ENCODE measurements at places on chromosomes 2 and 18.
A peak's percentile ranks its signal among the peaks of the same experiment; 100 is the strongest.

- DNase-seq = no peak
These were observed 173.8 kb downstream of the TMEM18 start for GRCh38 chr2:503288-503999.

GRCh38 chr2:46388881-46389280 lies 90.5 kb upstream of the TMEM247 start:
- DNase-seq = no peak

DNA sequence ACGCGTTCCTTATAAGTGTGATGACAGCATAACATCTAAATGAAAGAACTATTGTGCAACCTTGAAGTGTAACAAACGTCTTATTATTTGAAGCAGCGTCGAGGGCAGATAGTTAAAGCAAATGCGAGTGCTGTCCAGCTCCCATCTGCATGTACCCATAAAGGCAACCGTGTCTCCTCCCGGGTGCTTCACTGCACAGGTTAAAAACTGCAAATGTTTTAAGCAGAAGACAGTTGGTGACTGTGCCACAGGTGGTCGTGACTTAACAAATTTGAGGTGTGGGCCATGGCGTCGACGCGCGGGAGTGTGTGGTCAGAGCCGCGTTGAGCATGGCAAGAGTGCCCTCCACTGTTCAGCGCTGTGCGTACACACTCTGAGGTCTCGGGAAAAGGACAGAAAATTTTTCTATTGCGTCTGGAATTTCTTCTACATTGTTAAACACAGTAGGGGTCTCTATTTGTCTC lies 6.4 kb downstream of the SALL3 start:
- DNase-seq = peak; percentile 85

GRCh38 chr2:58502931-58503330 lies 261.8 kb upstream of the FANCL start:
- no peak for DNase-seq

GRCh38 chr18:45938488-45938935 lies 28.6 kb downstream of the EPG5 start:
- no peak for DNase-seq

GRCh38 chr2:117835990-117836760 lies 21.7 kb downstream of the DDX18 start:
- no peak for DNase-seq

GRCh38 chr2:112626604-112627059 lies 19.1 kb upstream of the SLC20A1 start:
- DNase-seq = no peak

- no peak for DNase-seq
These were observed 1.8 kb downstream of the MEMO1 start for GRCh38 chr2:32008805-32009515.

- DNase-seq = no peak
These were observed 301.8 kb downstream of the TRIB2 start for GRCh38 chr2:13018490-13018889.

DNA sequence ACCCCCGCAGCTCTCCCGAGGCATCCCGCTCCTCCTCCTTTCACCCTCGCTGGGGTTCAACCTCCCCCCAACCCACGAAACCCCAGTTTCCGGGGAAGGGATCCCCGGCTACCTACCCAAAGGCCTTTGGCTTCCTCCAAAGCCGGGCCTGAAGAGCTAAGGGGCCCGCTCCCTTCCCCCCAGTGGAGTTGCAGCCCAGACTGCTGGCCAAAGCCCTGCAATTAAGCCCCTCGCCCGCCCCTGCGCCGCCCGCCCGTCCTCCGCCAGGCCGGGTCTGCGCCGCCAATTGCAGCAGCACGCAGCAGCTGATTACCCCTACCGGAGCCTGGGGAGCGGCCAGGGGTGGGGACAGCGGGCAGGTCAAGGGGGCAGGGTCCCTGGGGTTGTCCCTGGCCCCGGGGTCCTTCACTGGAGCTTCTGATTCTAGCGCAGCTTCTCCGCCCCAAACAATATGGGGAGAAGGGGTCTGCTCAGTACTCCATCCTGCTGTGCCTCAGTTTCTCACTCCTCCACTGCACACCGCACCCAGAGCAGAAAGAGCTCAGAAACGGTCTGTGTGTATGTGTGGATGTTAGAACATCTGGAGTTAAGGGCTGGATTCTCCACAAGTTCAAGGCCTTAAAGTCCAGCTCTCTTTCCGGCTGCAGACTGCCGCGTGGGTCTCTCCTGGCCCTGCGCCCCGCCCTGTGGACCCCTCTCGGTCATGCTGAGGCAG lies 16.9 kb downstream of the WNT10A start:
- DNase-seq = no peak

DNA sequence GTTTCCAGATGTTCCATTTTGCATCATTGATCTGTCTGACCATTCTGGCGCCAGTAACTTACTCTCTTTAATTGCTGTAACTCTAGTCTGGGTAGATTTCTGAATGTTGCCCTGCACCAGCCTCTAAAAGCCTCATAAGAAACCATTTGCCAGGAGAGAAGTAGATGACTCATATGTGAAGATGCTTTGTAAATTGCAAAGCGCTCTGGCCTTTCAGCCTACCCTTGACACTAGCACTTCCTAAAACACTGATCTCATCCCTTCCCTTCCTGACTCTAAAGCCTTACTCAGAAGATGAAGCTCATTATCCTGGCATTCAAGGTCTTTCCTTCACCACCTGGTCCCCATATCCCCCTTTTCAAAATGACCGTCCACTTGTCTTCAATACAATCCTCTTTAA lies 193.2 kb upstream of the MEX3C start:
- DNase-seq = no peak

- DNase-seq = no peak
These were observed 43.5 kb downstream of the ATP8B1 start for GRCh38 chr18:57759650-57760049.

- DNase-seq = no peak
These were observed 49.5 kb downstream of the CHST9 start for GRCh38 chr18:27135504-27136207.

GRCh38 chr2:160494201-160494644 lies 616 bp upstream of the RBMS1 start:
- no peak for DNase-seq

DNA sequence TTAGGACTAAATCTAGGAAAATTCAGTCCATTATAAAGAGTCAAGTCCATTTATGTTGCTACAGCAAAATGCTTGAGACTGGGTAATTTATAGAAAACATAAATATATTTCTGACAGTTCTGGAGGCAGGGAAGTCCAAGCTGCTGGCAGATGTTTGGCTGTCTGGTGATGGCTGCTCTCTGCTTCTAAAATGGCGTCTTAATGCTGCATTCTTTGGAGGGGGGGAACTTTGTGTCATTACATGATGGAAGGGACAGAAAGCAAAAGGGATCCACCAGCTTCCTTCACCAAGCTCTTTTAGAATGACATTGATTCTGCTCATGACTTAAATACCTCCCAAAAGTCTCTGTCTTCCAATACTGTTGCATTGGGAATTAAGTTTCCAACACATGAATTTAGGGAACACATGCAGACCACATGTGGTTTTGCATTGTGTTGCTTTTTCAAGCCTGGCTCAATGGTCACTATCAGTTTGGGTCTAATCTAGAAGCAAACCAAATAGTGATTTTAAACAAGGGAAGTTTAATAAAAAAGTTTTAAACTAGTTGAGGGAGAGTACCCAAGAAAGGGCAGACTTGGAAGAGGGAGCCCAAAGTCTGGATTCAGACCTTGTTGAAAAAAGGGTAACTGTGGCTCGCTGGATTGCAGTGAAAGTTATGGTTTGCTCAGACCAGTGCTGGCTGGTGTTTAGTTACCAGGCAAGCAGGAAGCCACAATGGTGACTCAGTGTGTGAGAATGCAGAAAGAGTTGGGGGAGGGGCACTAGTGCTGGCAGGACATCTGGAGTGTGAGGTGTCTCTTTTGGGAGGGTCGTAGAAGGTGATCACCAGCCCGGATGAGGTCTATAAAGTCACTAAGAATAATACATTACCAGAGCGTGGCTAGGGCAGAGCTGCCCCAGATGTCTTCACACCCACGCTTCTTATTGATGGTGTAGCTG lies 30.8 kb downstream of the C18orf54 start:
- DNase-seq = no peak

DNA sequence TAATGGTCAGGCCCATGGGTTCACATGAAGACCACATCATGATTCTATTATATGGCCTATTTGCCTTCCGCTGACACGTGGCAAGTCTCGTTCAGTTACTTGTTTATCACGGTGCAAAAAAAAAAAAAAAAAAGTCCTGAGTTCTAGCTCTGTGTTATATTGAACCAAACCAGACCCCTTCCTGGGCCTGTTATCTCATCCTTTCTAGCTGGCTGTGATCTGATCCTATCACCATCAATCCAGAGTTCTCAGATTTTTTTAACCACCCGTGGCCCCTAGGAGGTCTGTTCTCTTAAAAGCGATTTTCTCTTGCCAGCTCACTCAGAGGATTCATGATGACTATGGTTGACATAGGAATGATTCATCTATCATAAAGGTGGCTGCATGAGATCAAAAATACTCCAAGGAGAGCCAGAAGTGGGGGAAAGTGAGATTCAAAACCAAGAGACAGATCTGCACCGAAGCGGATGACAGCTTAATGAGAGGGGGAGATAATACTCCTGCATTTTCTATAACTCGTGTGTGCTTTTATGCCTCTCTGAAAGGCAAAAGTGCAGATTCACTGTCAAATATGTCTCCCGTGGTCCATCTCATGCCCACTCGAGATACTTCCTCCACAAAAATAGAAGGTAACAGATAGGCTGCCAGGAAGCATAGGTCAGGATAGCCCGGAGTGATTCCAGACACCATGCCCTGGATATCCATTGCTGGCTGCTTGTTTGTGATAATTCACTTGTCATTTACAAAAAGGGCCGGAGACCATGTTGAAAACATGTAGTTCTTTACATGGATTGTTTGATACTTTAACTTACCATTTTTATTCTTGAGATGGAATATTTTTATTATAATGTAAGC lies 505.7 kb upstream of the KLHL29 start:
- no peak for DNase-seq

All from NCI-H1417 treated with DMSO at 0.1 percent for 48 hours (cell line).